Cerebellar nuclear complex (tissue), 1 donor: ENCODE measurements at places on chromosomes 16 and 17.

GRCh38 chr17:33941744-33942143 is 313.3 kb upstream of the CCL2 start:
- DNase-seq = no peak

- DNase-seq = no peak
Measured at GRCh38 chr16:88048985-88049384, 97.8 kb downstream of the BANP start.

DNA sequence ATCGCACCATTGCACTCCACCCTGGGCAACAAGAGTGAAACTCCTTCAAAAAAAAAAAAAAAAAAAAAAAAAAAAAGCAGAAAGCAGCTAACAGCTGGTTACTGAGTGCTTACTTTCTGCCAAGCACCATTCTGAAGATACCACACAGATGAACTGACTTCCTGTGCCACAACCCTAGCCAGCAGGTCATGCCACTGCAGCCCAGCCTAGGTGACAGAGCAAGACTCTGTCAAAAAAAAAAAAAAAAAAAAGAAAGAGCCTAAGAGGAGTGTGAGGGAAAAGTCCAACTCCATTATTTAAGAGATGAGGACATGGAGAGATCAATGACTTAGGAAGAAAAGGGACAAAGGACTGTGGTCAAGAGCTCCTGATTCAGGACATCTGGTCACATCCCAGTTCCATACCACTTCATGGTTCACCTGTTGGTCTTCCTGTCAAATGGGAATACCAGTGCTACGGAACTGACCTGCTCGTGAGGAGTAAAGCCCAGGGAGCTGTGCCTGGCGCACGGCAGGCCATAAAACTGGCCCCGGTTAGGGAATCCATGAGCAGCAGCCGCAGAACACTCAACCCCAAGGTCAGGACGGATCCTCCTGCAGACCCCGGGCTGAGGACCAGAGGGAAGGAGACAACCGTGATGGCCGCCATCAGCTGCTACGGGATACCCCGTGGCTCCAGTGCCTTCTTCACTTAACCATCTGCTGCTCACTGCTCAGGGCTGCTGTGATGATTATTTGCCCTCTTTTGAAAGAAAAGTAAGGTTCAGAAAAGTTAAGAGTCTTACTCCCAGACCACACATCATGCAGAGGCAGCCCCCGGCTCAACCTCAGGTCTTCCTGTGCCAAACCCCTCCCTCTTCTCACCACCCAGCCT is 950 bp downstream of the KLHDC4 start:
- DNase-seq = no peak

DNA sequence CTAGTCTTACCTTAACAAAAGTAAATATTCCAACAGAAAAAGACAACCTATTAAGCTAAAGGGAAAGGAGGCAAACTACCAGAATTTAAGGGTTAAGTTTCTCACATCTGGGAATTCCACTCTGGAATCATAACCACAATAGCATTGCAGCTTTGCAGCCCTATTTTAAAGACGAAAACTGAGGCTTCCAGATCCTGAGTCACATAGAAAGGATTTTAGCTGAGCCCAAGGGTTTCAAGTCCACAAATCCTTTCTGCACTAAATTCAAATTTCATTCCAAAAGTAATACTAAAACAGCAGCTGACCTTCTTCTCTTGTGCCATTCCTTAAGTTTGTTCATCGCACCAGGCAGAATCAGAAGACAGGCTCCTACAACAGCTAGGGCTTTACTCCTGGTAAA is 17.8 kb downstream of the XYLT1 start:
- no peak for DNase-seq

DNA sequence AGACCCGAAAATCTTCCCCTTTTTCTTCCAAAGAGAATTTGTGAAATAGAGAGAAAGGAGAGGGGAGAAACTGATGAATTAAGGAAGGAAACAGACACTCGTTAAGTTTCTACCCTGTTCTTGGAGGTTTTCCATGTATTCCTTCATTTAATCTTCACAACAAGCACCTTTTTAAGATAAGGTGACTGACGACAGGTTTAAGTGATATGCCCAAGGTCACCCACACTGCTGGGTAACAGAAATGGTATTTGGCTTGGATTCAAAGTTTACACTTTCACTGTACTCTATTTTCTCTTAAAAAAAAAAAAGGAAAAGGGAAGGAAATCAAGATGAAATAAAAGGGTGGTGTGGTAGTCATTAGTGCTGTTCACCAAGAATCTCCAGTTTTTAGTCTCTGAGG is 33.5 kb upstream of the TOX3 start:
- DNase-seq = no peak

GRCh38 chr16:15764112-15764511 is 92.7 kb downstream of the MYH11 start:
- no peak for DNase-seq

GRCh38 chr16:54482892-54483574 is 196.4 kb upstream of the IRX3 start:
- no peak for DNase-seq

- no peak for DNase-seq
Measured at GRCh38 chr17:35742496-35742895, 10.5 kb downstream of the GAS2L2 start.

- no peak for DNase-seq
Measured at GRCh38 chr17:54666559-54666958, 234.1 kb upstream of the TOM1L1 start.

DNA sequence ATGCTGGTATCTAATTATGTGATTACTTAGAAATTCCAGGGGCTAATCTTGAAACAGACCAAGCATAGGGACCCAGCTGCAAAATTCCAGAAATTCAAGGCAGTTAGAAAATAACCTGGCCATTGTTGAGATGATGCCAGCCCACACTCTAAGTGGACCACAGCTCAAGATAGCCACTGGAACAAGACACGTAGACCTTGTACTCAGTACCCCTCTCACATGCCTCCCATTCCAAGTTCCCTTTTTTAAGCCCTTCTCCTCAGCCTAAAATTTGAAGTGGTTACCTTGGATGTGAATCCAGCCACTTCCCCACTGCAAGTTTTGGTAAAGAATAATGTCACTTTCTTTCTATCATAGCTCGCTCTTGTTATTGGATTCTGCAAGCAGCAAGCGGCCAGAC is 4.1 kb upstream of the ZNF19 start:
- no peak for DNase-seq

DNA sequence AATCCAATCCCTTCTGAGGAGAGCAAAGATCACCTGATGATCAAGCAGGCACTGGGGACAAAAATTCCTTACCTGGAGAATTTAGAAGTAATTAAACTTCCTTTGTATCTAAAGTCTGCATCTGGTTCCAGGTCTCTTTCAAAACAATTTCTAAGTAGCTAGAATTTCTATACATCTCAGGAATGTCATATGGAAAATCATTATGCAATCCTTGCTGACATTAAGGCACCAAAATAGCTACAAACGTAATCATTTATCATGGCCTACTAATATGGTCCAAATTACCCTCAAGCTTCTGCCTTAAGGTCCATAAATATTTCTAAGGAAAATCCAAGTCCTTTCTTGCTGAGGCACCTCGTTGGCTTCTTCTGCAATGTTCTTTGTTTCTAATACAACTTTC is 32.9 kb upstream of the YPEL2 start:
- no peak for DNase-seq

DNA sequence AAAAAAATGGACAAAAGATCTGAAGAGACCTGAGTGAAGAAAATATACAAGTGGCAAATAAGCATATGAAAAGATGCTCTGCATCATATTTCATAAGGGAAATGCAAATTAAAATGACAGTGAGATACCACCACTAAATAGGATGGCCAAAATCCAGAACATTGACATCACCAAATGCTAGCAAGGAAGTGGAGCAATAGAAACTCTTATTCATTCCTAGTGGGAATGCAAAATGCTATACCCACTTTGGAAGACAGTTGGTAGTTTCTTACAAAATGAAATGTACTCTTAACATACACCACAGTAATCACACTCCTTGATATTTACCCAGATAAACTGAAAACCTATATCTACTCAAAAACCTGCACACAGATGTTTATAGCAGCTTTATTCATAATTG is 33.6 kb downstream of the DHRS7B start:
- DNase-seq = no peak

GRCh38 chr16:54174201-54174600 is 112.4 kb downstream of the IRX3 start:
- DNase-seq = no peak

GRCh38 chr17:79942591-79943346 is 92.9 kb downstream of the TBC1D16 start:
- no peak for DNase-seq

DNA sequence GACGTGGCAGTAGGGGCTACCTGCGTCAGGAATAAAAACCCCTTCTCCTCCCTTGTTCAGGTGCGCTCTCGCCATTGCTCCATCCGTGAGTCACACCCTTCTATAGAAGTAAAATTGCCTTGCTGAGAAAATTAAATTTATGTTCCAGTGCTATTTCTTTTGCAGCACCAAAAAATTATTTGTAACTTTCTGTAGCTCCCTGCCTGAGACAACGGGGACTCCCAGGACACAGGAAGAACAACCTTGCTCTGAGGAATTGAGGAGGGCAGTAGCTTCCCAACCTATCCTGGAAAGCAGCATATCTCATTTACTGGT is 85.4 kb downstream of the EMP2 start:
- DNase-seq = no peak

- DNase-seq = no peak
Measured at GRCh38 chr17:8685381-8685780, 54.9 kb upstream of the MYH10 start.

- no peak for DNase-seq
Measured at GRCh38 chr17:48542114-48542656, 2.7 kb downstream of the HOXB2 start.

GRCh38 chr16:26651464-26651863 is 415.3 kb upstream of the C16orf82 start:
- DNase-seq = no peak

- DNase-seq = no peak
Measured at GRCh38 chr17:10177913-10178505, 20.4 kb downstream of the GAS7 start.

GRCh38 chr17:3740611-3741073 is 16.9 kb downstream of the HASPIN start:
- no peak for DNase-seq

GRCh38 chr16:73951481-73951880 is 345.1 kb upstream of the PSMD7 start:
- DNase-seq = no peak

GRCh38 chr17:63652106-63652505 is 29.9 kb downstream of the MAP3K3 start:
- no peak for DNase-seq

DNA sequence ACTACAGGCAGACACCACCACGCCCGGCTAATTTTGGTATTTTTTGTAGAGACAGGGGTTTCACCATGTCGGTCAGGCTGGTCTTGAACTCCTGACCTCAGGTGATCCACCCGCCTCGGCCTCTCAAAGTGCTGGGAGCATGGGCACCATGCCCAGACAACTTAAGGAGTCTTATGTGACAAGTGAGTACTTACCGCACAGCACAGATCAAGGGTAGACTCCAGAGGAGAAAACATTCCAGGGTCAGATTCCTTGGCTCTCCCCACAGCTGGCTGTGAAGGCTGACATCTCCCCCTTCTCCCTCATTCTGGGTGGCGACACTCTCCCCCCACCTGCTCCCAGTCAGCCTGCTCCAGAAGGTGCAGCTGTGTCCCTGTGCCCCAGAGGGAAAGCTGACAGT is 10.6 kb downstream of the ZSCAN10 start:
- DNase-seq = no peak

GRCh38 chr16:1770328-1771187 is 785 bp downstream of the NME3 start:
- DNase-seq = no peak

DNA sequence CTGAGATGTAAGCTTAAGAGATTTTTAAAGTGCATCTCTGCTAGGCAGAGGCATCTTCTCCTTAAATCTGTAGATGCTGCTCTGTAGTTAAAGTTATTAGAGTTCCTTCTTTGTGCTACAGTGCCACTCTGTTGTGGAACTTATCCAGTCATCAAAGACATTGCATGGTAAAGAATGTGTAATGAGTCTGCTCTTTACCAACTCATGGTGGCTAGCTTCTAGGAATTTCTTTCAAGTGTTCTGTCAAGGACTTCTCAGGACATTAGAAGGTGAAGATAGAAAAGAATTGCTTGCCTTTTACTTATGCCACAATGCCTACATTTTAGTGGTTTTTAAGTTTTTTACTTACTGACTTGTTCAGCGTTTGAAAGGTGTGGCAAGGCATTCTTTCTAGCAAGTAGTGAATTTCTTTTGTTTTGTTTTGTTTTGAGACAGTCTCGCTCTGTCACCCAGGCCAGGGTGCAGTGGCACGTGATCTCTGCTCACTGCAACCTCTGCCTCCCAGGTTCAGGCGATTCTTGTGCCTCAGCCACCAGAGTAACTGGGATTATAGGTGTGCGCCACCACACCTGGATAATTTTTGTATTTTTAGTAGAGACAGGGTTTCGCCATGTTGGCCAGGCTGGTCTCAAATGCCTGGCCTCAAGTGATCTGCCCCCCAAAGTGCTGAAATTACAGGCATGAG is 20.3 kb upstream of the ARL2BP start:
- no peak for DNase-seq

GRCh38 chr17:51585514-51586104 is 325.3 kb downstream of the UTP18 start:
- DNase-seq = no peak

GRCh38 chr17:9999919-10000695 is 95.0 kb upstream of the RCVRN start:
- no peak for DNase-seq

GRCh38 chr17:63692195-63692816 is 7.6 kb downstream of the LIMD2 start:
- DNase-seq = no peak

- no peak for DNase-seq
Measured at GRCh38 chr17:6574687-6575595, 18.6 kb upstream of the PITPNM3 start.

GRCh38 chr17:19299214-19299747 is 62.1 kb downstream of the EPN2 start:
- DNase-seq = no peak

GRCh38 chr16:4410335-4411075 is 5.9 kb downstream of the CORO7 start:
- no peak for DNase-seq

GRCh38 chr17:63991611-63992010 is 6.5 kb upstream of the PRR29 start:
- no peak for DNase-seq

GRCh38 chr17:29555840-29556239 is 11.0 kb downstream of the ABHD15 start:
- DNase-seq = no peak

- no peak for DNase-seq
Measured at GRCh38 chr17:16282522-16282921, 65.5 kb downstream of the PIGL start.

DNA sequence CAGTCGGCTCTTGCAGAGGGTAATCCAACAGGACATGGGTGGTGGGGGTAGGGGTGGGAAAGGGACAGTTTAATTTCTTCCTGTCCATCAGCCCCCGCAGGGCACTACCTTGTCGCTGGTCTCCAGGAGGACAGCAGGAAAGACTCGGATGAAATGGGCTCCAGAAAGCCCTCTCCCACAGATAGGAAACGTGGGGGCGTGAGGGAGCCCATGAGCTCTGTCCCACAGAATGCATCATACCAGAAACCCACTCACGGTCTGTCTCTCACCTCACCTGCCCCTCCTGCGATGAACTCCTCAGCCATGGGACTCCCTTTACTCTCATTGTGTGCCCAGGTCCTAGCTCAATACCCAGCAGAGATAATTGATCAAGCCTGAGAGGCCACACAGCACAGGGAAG is 240.1 kb downstream of the GSG1L start:
- DNase-seq = no peak

- DNase-seq = no peak
Measured at GRCh38 chr16:72109300-72109699, 15.7 kb downstream of the DHX38 start.
